ENCODE measurements at places on chromosomes 13 and 19.

- DNase-seq: no peak
Measured at GRCh38 chr13:38670627-38671026, 16.2 kb upstream of the FREM2 start.

DNA sequence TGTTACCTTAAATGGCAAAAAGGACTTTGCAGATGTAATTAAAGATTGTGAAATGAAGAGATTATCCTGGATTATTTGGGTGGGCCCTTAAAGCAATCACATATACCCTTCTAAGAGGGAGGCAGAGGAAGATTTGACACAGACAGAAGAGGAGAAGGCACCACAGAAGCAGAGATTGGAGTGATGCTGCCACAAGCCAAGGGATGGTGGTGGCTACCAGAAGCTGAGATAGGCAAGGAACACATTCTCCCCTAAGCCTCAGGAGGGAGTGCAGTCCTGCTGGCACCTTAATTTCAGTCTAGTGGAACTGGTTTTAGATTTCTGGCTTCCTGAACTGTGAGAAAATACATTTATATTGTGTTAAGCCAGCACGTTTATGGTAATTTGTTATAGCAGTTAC is 24.2 kb downstream of the DEDD2 start:
- no peak for DNase-seq

DNA sequence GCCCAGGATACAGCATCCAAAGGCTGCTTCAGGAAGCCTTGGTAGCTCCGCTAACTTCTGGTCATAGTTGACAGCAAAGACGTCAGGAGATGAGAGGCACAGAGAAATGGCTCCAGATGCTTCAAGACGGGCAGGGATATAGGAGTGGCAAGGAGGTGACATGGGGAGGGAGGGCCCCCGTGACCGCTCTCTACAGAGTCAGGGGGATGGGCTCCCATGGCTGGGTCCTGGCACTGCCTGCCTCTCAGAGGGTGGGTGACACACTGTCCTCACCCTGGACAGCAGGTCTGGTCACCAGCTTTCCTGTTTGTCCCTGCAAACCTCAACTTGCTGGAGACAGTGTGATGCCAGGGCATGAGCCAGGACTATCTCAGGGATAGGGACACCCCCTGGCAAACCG is 10.3 kb upstream of the ZNF14 start:
- no peak for DNase-seq

GRCh38 chr13:106056851-106057250 is 478.6 kb downstream of the EFNB2 start:
- no peak for DNase-seq

DNA sequence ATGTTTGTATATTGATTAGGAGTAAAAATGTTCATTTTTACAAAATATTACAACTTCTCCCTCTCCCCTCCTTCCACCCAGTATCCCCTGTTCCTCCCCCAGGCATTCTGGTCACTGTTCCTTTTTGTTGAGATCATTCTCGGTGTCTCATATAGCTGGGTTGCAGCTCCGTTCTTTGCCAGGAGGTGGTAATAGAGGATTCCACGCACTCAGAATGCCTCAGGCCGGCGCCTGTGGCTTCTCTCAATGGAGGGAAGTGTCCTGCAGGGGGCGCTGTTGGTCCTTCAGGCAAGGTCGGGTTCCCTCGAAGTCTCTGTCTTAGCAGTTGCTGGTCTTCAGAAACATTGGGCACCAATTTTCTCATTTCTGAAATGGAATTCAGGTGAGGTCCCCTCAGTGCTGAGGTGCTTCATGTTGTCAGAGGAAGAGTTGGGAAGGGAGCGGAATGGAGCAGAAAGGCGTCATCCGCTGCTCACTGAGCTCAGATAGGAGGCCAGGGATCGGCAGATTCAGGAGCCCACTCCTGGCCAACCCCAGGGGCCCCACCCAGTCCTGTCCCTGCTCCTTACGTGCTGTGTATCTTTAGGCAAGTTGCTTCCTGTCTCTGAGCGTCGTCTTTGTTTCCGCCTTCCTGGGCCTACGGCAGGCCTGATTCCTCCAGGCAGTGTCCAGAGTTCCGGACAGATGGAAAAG is 10.3 kb upstream of the GARIN5A start:
- DNase-seq: no peak

- DNase-seq: no peak
Measured at GRCh38 chr13:103213152-103213551, 146.9 kb upstream of the SLC10A2 start.
